Kidney epithelial cell (primary cell): ENCODE measurements at places on chromosomes 3 and 15.

DNA sequence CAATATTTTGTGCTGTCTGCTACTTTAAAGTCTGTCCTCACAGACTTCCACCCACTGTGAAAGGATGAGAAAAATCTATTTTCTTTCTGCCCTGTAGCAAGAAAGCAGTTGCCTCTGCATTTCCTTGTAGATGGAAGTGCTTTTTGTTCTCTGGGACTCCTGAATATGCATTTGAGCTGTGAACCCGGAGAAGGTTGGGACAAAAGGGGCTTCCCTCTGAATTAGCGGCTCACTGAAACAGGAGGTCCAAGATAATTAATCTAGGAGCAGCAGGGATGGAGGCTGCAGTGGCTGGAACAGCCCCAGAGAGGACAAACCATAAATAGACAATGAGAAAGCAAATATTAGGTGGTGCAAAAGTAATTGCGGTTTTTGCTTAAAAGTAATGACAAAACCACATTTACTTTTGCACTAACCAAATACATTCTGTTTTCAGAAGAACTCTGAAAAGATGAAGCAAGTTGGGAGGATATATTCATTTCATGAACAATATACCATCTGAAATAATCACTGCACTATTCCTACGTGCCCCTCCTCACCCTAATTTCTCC is 143.4 kb upstream of the KBTBD8 start:
- no peak for DNase-seq

DNA sequence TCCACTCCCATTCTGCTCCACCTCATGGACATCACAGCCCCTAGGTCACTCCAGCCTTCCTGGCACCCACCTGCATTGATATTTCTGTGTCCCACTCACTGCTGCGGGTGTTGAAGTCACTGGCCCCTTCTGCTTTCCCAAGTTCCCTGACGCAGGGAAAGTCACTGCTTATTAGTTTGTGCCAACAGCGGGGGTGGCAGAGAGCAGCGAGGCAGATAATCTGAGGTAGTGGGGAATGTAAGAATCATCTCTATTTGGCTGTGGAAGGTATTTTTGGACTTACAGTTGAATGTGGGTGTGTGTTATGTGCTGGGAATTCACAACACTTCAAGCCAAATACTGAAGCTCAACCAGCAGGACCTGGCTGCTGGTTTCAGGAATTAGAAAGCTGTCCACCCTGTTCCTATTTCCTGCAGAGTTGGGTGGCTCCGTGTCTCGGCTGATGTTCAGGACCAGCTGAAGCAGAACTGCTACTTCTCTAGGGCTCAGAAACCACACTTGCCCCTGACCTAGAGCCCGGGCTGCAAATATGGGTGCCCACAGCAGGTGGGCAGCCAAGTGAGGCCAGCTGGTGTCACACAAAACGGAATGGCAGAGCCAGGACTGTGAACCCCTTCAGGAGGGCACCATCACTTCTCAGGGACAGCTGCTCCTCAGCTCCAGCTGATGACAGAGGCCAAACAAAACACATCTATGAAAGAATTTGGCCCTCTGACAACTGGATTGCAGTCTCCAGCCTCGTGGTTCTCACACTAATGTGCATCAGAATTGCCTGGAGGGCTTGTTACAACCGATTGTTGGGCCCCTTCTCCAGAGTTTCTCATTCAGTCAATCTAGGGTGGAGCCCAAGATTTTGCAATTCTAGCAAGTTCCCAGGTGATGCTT is 57.7 kb downstream of the SEMA5B start:
- DNase-seq: peak; percentile 52

GRCh38 chr15:41983621-41984571 is 11.5 kb upstream of the EHD4 start:
- no peak for DNase-seq

GRCh38 chr15:100464888-100465287 is 63.9 kb downstream of the CERS3 start:
- no peak for DNase-seq

DNA sequence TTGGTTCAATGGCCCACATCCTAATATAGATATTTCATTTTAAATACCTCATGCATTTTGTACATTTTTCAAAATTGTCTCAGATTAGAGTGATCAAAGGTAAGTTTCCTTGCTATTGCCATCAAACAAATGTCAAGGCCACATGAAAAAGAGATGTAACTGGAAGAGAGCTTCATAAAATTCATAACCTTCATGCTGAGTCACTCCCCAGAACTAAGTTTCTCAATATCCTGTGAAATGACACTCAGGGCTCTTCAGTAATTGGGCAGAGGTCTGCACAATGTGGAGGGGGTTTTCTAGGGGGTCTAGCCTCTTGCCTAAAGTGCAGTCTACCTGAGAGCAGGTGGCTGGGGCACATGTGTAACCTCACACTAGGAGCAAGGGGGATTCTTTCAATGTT is 152.2 kb upstream of the SLC2A2 start:
- DNase-seq: no peak

- DNase-seq: no peak
Observed at GRCh38 chr15:45669422-45669821, 34.6 kb downstream of the SQOR start.
